Adrenal gland (tissue), 19 donors: ENCODE measurements at places on chromosomes 2 and 18. TPM values are rescaled to one million over a fixed set of nuclear protein-coding genes. Genes with fewer than 3 reads are reported as not detected.
A peak's percentile ranks its signal among the peaks of the same experiment; 100 is the strongest.

GRCh38 chr2:3466482-3466863 lies 52.9 kb downstream of the ADI1 start:
- H3K4me3 ChIP-seq, result no peak overlapping the region
- H3K27ac ChIP-seq, result peak overlapping the region; percentile 90
- no peak for DNase-seq
- peaks cover 15% of the 10 kb centered on the region for H3K4me1 ChIP-seq
- no peaks in the 10 kb centered on the region for H3K36me3 ChIP-seq
- H3K27me3 ChIP-seq, result no peaks in the 10 kb centered on the region

The TPO gene
- not detected for total RNA-seq

GRCh38 chr18:47209171-47209570 lies 33.0 kb upstream of the IER3IP1 start:
- no peak for DNase-seq
- H3K27ac ChIP-seq, result no peak overlapping the region
- no peaks in the 10 kb centered on the region for H3K4me1 ChIP-seq

The NIF3L1 gene
- total RNA-seq, result 24.6 TPM

- no peaks in the 10 kb centered on the region for H3K27me3 ChIP-seq
- no peaks in the 10 kb centered on the region for H3K36me3 ChIP-seq
- no peaks in the 10 kb centered on the region for H3K4me1 ChIP-seq
- no peak overlapping the region for H3K4me3 ChIP-seq
- no peak for DNase-seq
These were observed 157.9 kb upstream of the TTC39C start for GRCh38 chr18:23856466-23857163.

- H3K4me1 ChIP-seq, result peaks cover 9% of the 10 kb centered on the region
- no peak overlapping the region for H3K27ac ChIP-seq
- H3K36me3 ChIP-seq, result no peaks in the 10 kb centered on the region
- no peaks in the 10 kb centered on the region for H3K27me3 ChIP-seq
- no peak overlapping the region for H3K4me3 ChIP-seq
These were observed 168.2 kb downstream of the ZEB2 start for GRCh38 chr2:144351687-144352086.

The PSMA8 gene
- total RNA-seq, result 0.22 TPM
